Muscle of leg (tissue), 16 donors: ENCODE measurements at places on chromosomes 13 and 19. TPM values are rescaled to one million over a fixed set of nuclear protein-coding genes. Genes with fewer than 3 reads are reported as not detected.

GRCh38 chr19:51994048-51994644 lies 7.5 kb upstream of the ZNF350 start:
- no peak for DNase-seq
- H3K4me1 ChIP-seq = no peaks in the 10 kb centered on the region
- H3K36me3 ChIP-seq = peaks cover 49% of the 10 kb centered on the region
- H3K4me3 ChIP-seq = no peak overlapping the region
- no peaks in the 10 kb centered on the region for H3K27me3 ChIP-seq

DNA sequence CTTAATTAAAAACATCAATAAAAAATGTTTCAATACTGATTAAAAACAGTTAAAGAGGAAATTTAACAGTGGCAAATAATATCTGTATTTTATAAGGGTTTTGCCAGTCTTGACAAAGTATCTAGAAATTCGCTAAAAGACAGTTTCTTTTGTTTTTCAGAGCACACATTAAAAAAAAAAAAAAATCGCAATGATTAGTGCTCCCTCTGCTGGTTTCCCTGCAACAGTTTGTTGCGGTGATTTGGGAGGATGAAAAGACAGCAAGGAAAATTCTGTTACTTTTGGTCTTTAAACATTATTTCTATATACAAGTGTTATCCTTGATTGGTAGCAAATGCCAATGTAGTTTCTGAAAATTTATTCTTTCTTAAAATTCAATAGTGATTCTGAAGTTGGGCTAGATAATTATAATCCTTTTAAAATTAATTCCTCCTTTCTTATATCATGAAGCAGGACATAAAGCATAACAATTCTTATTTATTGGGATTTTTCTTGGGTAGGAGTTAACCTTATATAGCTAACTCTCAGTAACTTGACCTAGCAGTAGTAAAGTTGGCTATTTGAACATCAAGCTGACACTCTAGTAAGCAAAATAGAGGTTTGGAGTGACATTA lies 23.1 kb upstream of the SPRY2 start:
- H3K27ac ChIP-seq = no peak overlapping the region
- peaks cover 5% of the 10 kb centered on the region for H3K4me1 ChIP-seq
- no peak overlapping the region for H3K4me3 ChIP-seq
- H3K27me3 ChIP-seq = no peaks in the 10 kb centered on the region
- peak; percentile 78 for DNase-seq

- H3K4me1 ChIP-seq = no peaks in the 10 kb centered on the region
- no peaks in the 10 kb centered on the region for H3K36me3 ChIP-seq
- no peaks in the 10 kb centered on the region for H3K27me3 ChIP-seq
- no peak overlapping the region for H3K4me3 ChIP-seq
- DNase-seq = no peak
These were observed 965.2 kb downstream of the PCDH9 start for GRCh38 chr13:66264971-66265370.

- peaks cover 15% of the 10 kb centered on the region for H3K4me1 ChIP-seq
- DNase-seq = no peak
- H3K27me3 ChIP-seq = no peaks in the 10 kb centered on the region
These were observed 750.6 kb downstream of the DIAPH3 start for GRCh38 chr13:59413126-59413525.

KLF5 gene
- total RNA-seq = 13.6 TPM

DNA sequence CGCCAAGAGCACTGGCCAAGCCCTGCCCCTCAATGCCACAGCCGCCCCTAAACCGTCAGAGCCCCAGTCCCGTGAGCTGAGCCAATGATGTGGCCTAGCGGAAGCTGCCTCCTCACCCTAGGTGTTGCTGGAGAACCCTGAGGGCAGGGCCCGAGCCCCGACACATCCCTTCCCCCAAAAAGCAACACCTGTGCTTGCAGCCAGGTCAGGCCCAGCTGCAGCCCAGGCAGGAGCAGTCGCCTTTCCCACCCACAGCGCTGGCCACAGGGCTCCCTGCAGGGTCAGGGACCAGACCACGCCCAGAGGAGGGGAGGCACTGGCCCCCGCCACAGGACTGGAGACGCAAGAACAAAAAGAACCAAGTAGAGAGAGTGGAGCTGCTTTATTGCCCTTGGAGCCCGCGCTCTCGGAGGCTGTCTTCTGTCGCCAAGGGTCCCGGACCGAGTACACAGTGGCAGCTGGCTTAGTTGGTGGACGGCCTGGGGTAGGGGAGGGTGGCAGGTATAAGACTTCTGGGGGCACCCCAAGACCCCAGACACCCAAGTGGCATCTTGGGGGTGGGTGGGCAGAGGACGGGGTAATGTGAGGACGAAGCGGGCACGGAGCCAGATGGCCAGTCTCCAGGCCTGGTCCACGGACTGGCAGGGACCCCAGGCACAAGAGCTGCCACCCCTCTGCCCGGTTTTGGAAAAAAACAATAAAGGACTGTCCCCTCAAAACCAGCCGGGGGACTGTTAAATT lies 3.3 kb downstream of the P2RY11 start:
- no peaks in the 10 kb centered on the region for H3K27me3 ChIP-seq
- no peak overlapping the region for H3K4me3 ChIP-seq
- peaks cover 62% of the 10 kb centered on the region for H3K36me3 ChIP-seq
- no peak for DNase-seq

FGF21 gene
- total RNA-seq = not detected

CLEC17A gene
- not detected for total RNA-seq

- H3K27ac ChIP-seq = peak overlapping the region; percentile 86
- no peak overlapping the region for H3K4me3 ChIP-seq
- peaks cover 65% of the 10 kb centered on the region for H3K36me3 ChIP-seq
- DNase-seq = peak; percentile 93
These were observed 17.3 kb downstream of the UPF1 start for GRCh38 chr19:18848878-18849661.

IZUMO2 gene
- total RNA-seq = not detected

DNA sequence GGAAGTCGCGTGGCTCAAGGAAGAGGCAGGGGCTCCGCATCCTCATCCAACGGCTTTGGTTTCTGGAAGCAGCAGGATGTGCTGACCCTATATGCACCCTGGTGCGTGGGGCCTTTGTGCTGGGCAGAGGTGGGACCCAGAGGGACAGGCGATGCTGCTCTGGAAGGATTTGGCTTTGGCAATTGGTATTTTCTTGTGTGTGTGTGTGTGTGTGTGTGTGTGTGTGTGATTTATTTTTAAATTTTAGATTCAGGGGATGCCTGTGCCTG lies 321.9 kb upstream of the ZNF507 start:
- no peak overlapping the region for H3K4me3 ChIP-seq
- H3K27me3 ChIP-seq = no peaks in the 10 kb centered on the region
- H3K27ac ChIP-seq = no peak overlapping the region

SERPINE3 gene
- total RNA-seq = not detected

WASF3 gene
- total RNA-seq = 6.2 TPM

DNA sequence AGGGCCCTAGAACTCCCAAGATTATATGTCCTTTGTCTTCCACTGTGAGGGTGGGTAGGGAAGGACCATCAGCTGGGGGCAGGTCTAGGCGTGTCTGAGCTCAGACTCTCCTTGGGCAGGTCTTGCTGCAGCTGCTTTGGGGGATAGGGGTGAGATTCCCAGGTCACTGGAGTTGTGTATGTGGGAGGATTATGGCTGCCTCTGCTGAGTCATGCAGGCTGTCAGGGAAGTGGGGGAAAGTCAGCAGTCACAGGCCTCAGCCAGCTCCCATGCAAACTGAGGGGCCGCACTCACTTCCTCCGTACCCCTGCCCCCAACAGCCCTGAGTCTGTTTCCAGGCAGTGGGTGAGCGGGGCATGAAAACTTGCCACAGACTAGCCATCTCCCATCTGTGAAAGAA lies 600.8 kb downstream of the DIAPH3 start:
- H3K27me3 ChIP-seq = no peaks in the 10 kb centered on the region
- no peak overlapping the region for H3K27ac ChIP-seq
- DNase-seq = no peak
- no peaks in the 10 kb centered on the region for H3K36me3 ChIP-seq
